ENCODE measurements at places on chromosomes 3 and 15.

GRCh38 chr3:112587336-112587735 is 25.5 kb downstream of the SLC35A5 start:
- DNase-seq: peak; percentile 27
- H3K4me1 ChIP-seq: no peaks in the 10 kb centered on the region
- no peak overlapping the region for H3K4me3 ChIP-seq
- no peaks in the 10 kb centered on the region for H3K36me3 ChIP-seq

- no peaks in the 10 kb centered on the region for H3K27me3 ChIP-seq
- no peak for DNase-seq
- no peaks in the 10 kb centered on the region for H3K36me3 ChIP-seq
- no peak overlapping the region for H3K4me3 ChIP-seq
Measured at GRCh38 chr15:49558929-49559328, 61.7 kb downstream of the FAM227B start.

DNA sequence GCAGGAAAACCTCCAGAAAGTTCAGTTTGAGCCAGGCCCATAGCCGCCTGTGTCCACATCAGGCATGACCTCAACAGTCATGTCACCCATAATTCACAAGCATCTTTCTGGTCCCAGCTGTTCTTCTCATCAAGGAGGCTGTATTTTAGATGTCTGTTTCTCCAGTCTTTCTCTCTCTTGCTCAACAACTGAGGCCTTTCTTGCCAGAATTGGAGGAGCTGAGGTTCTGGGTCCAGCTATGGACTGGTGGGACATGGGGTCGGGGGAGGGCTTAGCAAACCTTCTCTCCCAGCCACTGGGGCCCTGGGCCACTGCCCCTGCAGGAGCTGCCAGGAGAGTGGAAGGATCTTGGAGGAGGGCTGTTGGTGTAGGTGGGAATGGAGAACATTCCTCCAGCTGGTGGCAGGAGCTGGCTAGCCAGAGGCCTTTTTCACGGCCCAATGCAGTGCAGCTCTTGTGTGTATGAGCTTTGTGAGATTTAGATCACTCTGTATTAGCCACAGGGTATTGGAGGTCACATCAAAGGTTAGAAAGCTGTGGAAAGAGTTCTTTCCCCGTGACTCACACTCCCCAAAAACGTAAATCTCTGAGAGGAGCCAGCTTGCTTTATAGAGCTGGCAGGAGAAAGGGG is 23.5 kb downstream of the MAGEF1 start:
- no peak overlapping the region for H3K4me3 ChIP-seq
- H3K36me3 ChIP-seq: no peaks in the 10 kb centered on the region
- H3K27me3 ChIP-seq: peaks cover 8% of the 10 kb centered on the region
- DNase-seq: peak; percentile 93
- peaks cover 7% of the 10 kb centered on the region for H3K4me1 ChIP-seq

GRCh38 chr3:54357301-54357700 is 234.9 kb downstream of the CACNA2D3 start:
- no peak overlapping the region for H3K27ac ChIP-seq
- no peak overlapping the region for H3K4me3 ChIP-seq
- H3K36me3 ChIP-seq: no peaks in the 10 kb centered on the region
- H3K4me1 ChIP-seq: no peaks in the 10 kb centered on the region

DNA sequence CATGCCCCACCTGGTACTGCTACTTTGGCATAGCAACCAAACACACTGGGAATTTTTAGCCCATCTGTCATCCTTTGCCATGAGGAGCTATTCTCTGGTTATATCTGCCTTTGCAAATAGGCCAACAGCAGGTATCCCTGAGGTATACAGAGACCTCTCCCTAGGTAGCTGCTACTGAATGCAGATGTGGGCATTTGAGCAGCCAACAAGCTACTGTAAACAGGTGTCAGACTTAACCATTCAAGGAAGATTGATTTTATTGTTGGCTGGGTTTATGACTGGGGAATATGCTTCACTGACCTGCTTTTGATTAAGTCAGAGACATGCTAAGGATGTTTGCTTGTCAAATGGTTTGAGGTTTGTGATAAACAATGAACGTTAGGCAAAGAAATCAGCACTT is 183.2 kb downstream of the OXSM start:
- no peak overlapping the region for H3K27ac ChIP-seq
- H3K4me3 ChIP-seq: no peak overlapping the region
- H3K36me3 ChIP-seq: no peaks in the 10 kb centered on the region
- H3K4me1 ChIP-seq: no peaks in the 10 kb centered on the region

GRCh38 chr15:49824775-49825099 is 203.9 kb downstream of the DTWD1 start:
- DNase-seq: no peak
- H3K4me3 ChIP-seq: no peak overlapping the region
- no peaks in the 10 kb centered on the region for H3K36me3 ChIP-seq
- no peak overlapping the region for H3K27ac ChIP-seq
- no peaks in the 10 kb centered on the region for H3K27me3 ChIP-seq
- no peaks in the 10 kb centered on the region for H3K4me1 ChIP-seq

- H3K4me1 ChIP-seq: no peaks in the 10 kb centered on the region
- no peak overlapping the region for H3K27ac ChIP-seq
Measured at GRCh38 chr3:184145111-184145524, 10.0 kb downstream of the EIF2B5 start.

DNA sequence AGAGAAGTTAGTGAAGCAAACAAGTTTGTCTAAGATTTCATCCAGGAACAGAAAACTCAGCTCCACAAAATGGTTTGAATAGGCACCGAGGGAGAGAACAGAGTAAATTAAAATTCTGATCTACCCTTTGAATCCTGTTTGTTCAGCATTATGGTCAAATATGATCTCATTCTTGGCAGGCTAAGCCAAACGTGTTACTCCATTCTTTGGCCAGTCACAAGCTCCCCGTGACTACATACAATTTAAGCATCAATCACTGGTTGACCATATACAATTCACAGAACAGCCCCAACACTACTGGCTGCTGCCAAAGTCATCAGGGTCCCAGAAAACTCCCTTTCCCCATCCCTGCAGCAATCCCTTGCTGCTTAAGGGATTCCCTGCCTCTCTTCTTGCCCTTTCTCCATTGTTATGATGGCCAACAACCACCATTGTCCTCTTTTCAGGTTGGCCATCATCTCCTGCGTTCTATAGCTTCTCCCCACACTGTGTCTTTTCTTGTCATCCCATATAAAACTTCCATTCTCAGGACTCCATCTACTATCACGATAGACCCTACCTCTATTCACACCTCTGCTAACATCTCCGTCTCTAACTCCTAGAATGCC is 46.3 kb downstream of the GOLIM4 start:
- H3K27me3 ChIP-seq: no peaks in the 10 kb centered on the region
- peak; percentile 79 for DNase-seq
- no peaks in the 10 kb centered on the region for H3K36me3 ChIP-seq
- no peak overlapping the region for H3K4me3 ChIP-seq
- peaks cover 9% of the 10 kb centered on the region for H3K4me1 ChIP-seq

DNA sequence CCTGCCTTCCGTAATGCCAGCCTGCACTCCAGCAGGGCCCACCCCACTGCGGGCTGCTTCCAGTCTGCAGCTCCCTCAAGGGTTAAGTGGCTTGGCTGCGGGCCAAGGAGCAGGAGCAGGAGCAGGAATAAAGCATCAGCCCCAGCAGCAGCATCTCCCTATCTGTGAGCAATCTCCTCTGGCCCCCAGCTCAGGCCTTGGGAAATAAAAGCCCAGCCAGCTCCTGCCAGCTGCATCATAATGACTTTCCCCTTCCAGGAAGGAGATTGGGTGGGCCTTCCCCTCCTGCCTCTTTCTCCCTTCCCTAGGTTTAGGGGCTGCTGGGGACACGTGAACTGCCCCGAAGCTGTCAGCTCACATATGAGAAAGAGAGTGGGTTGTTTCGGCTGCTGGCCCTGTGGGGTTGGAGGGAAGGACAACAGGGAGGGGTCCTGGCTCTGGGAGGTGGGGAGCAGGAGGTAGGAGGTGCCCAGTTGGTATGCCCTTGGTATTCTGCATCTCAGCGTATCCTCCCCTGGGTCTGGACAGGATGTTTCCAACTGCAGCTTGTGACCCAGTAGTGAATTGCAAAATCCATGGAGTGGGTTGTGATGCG is 34.6 kb upstream of the FGD5 start:
- H3K4me1 ChIP-seq: no peaks in the 10 kb centered on the region
- no peaks in the 10 kb centered on the region for H3K36me3 ChIP-seq
- no peak for DNase-seq
- H3K27ac ChIP-seq: no peak overlapping the region
- H3K27me3 ChIP-seq: no peaks in the 10 kb centered on the region

DNA sequence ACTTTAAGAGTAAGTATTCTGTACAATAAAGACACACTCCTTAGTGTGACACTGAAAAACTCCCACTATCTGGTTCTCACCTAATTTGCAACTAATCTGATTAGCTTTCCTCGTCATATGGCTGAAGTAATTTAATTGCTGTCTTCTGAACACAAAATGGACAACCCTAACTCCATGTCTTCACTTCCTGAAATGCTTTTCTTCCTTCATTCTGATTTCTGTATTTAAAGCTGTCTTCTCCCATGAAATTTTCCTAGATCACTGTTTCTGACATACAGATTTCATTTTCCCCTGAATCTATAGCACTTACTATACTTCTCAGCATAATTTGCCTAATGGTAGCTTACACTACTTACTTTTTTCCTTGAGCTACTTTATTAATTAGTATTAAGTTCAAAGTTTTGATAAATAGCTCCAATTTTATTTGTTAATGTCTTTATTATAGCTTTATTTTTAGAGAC is 6.3 kb downstream of the CCPG1 start:
- DNase-seq: no peak
- no peaks in the 10 kb centered on the region for H3K27me3 ChIP-seq
- no peak overlapping the region for H3K4me3 ChIP-seq
- H3K36me3 ChIP-seq: no peaks in the 10 kb centered on the region
- H3K4me1 ChIP-seq: no peaks in the 10 kb centered on the region
- no peak overlapping the region for H3K27ac ChIP-seq

DNA sequence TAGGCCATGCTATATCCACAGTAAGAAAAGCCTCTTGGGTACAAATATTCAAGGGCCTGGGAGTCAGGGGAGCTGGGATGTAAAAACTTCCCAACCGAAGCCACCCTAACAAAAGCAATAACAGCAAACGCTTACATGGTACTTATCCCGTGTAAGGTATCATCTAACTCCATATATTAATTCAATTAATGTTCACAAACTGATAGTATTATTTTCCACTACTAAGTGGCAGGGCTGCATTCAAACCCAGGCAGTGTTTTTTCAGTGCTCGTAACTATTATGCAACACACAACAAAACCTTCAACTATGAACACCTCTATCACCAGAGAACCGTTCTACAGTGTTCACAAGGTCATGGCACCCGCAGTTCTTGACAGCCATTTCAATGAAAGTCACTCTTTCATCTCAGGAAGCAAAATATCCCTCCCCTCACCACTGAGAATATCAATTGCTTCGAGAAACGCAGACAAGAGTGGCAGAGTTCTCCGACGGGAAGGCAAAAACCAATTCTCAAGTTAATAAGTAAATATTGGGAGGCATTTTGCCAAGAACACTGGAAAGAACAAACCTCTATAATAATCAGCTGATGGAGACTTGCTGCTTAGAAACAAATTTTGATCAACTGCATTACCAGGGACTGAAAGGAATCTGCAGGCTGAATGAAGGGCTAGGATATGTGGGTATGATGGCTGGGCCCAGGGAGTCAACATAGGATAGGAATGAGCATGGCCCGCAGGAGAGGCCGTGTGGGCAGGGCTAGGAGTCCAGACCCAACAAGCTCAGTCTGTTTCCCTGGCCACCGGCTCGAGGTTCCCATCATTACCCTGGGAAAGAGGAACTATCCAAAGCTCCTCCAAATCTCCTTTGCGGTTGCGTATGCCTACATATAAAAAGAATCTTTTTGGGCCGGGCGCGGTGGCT is 72.3 kb downstream of the XXYLT1 start:
- no peaks in the 10 kb centered on the region for H3K36me3 ChIP-seq
- peak overlapping the region; percentile 31 for H3K27ac ChIP-seq
- H3K4me1 ChIP-seq: peaks cover 15% of the 10 kb centered on the region
- no peak overlapping the region for H3K4me3 ChIP-seq

GRCh38 chr3:163626753-163627152 is 1451.5 kb downstream of the SI start:
- DNase-seq: no peak
- no peaks in the 10 kb centered on the region for H3K36me3 ChIP-seq
- no peak overlapping the region for H3K4me3 ChIP-seq
- H3K27ac ChIP-seq: no peak overlapping the region
- no peaks in the 10 kb centered on the region for H3K4me1 ChIP-seq
- H3K27me3 ChIP-seq: no peaks in the 10 kb centered on the region

DNA sequence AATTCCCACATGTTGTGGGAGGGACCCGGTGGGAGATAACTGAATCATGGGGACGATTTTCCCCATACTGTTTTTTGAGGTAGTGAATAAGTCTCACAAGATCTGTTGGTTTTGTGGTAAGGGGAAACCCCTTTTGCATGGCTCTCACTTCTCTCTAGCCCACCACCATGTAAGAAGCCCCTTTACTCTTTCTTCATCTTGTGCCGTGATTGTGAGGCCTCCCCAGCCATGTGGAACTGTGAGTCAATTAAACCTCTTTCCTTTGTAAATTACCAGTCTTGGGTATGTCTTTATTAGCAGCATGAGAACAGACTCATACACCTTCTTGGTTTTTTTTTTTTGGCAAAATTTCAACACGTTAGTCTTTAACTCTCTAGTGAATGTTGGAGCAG is 18.1 kb downstream of the ARL8B start:
- peaks cover 19% of the 10 kb centered on the region for H3K4me1 ChIP-seq
- no peak overlapping the region for H3K4me3 ChIP-seq
- DNase-seq: no peak
- H3K27ac ChIP-seq: no peak overlapping the region
- no peaks in the 10 kb centered on the region for H3K27me3 ChIP-seq

DNA sequence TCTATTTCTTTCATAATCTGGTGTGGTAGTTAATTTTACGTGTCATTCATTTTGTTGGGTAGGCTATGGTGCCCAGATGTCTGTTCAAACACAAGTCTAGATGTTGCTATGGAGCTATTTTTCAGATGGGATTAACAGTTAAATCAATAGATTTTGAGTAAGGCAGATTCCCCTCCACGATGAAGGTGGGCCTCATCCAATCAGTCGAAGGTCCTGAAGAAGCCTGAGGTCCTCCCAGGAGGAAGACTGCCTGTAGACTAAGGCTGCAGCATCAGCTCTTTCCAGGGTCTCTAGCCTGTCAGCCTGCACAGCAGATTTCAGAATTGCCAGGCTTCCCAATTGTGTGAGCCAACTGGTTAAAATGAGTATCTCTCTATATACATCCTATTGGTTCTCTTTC is 92.9 kb downstream of the GABRB3 start:
- H3K27ac ChIP-seq: no peak overlapping the region
- H3K27me3 ChIP-seq: no peaks in the 10 kb centered on the region
- H3K36me3 ChIP-seq: no peaks in the 10 kb centered on the region
- no peak overlapping the region for H3K4me3 ChIP-seq
- no peaks in the 10 kb centered on the region for H3K4me1 ChIP-seq
- DNase-seq: no peak

- no peak for DNase-seq
- H3K27me3 ChIP-seq: no peaks in the 10 kb centered on the region
- no peaks in the 10 kb centered on the region for H3K36me3 ChIP-seq
Measured at GRCh38 chr15:89893027-89893426, 767 bp downstream of the AP3S2 start.

DNA sequence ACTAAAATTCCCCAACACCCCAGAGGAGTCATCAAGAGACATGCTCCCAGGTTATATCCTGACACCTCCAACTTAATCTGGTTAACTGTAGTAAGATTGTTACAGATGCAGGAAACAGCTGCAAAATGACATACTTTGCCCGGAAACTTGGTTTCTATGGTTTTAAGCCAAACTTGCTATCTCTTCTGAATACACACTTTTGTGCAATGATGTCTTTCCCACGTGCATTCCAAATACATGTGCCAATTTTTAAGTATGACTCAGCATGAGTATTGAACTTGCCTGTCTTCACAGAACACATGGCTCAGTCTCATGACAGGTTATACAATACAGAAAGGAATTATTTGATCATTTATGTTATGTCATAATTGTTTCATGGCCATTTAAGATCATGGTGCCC is 207.0 kb upstream of the DCBLD2 start:
- peak overlapping the region; percentile 72 for H3K27ac ChIP-seq
- no peaks in the 10 kb centered on the region for H3K27me3 ChIP-seq
- DNase-seq: peak; percentile 95
- peaks cover 7% of the 10 kb centered on the region for H3K4me1 ChIP-seq
